Astrocyte (in vitro differentiated cells and primary cell): ENCODE measurements at places on chromosomes 6 and 20. TPM values are rescaled to one million over a fixed set of nuclear protein-coding genes. Genes with fewer than 3 reads are reported as not detected.

Gene RBPJL
- not detected in 2 replicates for total RNA-seq

Gene DHX16
- 29.3 and 30.0 TPM in 2 replicates for total RNA-seq

Gene SNAP25
- 3.9 and 5.2 TPM in 2 replicates for total RNA-seq

Gene RALGAPA2
- total RNA-seq = 6.6 and 7.7 TPM in 2 replicates

Gene ZNF165
- 0.48 and 0.75 TPM in 2 replicates for total RNA-seq

Gene SLC17A9
- 11.6 and 12.4 TPM in 2 replicates for total RNA-seq

Gene TCP11
- not detected in 2 replicates for total RNA-seq

Gene C6orf15
- total RNA-seq = 4.6 and 6.4 TPM in 2 replicates

Gene TUBB2A
- total RNA-seq = 390 and 401 TPM in 2 replicates

Gene CLIC5
- 0.14 and 0.32 TPM in 2 replicates for total RNA-seq

DNA sequence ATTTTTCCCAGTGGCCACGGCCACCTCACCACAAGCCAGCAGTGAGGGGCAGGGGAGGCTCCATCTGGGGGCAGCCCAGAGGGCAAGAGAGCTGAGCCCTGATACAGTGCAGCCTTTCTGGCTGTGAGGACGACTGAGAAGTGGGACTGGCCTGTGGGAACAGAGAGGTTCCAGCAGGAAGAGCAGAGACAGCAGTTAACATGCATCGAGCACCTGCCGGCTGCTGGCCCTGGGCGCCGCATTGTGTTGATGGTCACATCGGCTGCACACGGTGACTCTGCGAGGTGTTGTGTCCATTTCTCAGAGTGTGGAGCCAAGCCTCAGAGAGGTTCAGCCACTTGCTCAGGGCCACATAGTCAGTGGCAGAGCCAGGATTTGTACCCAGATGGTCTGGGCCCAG, 9.8 kb downstream of the FOXS1 start:
- no peak for DNase-seq

- DNase-seq = no peak
These were observed 70.9 kb downstream of the QKI start for GRCh38 chr6:163485388-163485851.

- peak; percentile 96 for DNase-seq
These were observed 31.0 kb upstream of the PCMTD2 start for GRCh38 chr20:64224351-64225170.

GRCh38 chr6:146422789-146423375, 120.8 kb upstream of the RAB32 start:
- no peak for DNase-seq

DNA sequence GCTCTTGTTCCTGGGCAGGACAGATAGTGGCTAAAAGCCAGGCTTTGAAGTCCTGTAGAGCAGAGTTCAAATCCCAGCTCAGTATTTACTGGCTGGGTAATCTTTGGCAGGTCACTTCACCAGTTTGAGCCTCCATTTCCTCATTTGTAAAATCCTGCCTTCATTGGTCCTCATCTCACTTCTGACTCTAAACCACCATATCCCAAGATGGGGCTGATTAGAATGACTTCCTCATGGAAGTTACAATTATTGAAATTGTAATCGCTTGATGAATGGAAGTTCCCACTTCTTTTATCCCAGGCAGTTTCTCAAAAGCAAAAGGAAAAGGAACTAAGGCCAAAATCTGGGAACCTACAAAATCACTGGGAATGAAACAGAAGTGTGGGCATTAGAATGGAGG, 35.9 kb upstream of the B4GALT5 start:
- DNase-seq = no peak

DNA sequence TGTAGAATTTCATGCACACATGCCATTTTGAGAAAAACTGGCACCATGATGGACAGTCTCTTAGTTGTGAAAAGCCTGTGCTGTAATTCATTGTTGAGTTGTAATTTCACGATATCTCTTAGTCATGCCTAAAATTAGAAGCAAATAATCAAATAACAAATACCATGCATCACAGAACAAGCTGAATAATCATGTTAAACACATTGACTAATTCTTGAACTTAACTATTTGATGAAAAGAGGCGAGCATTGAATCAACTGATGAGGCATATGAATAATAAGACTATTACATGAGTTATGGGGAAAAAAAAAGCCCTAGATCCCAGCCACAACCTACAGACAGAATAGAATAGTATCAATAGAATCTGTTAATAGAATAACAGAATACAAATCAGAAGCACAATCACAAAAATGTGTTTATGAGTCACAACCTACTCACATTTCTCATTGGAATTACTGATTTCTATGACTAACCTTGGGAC, 14.2 kb upstream of the RNF217 start:
- peak; percentile 48 for DNase-seq

- DNase-seq = peak; percentile 83
These were observed 76.3 kb downstream of the FARS2 start for GRCh38 chr6:5337573-5337972.

GRCh38 chr6:25578538-25578937, 73.5 kb upstream of the SCGN start:
- DNase-seq = no peak

- peak; percentile 34 for DNase-seq
These were observed 67.9 kb upstream of the CDH4 start for GRCh38 chr20:61184194-61184593.

DNA sequence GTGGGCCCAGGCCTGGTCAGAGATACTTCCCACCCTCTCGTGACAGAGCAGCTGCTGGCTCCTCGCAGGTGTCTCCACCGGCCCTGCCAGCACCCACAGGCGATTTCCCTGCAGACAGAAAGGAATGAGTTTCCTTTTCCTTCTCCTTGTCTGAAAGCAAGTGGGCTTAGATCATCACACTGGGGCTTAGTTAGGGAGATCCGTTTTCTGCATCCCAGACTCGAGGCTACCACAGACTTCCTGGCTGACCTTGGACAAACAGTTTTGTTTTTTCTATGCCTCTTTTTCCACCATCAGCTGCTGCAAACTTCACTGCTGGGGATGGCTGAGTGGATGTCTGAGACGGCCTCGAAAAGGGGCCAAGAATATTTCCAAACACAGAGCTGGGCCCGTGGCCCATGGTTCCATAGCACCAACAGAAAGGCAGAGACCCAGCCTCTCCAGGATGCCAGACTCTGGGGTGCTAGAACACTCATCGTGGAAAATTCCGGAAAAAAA, 86.5 kb downstream of the BANF2 start:
- peak; percentile 75 for DNase-seq

GRCh38 chr20:63885264-63886053, 9.5 kb upstream of the DNAJC5 start:
- DNase-seq = no peak

GRCh38 chr20:7362601-7363000, 577.7 kb downstream of the HAO1 start:
- DNase-seq = no peak

DNA sequence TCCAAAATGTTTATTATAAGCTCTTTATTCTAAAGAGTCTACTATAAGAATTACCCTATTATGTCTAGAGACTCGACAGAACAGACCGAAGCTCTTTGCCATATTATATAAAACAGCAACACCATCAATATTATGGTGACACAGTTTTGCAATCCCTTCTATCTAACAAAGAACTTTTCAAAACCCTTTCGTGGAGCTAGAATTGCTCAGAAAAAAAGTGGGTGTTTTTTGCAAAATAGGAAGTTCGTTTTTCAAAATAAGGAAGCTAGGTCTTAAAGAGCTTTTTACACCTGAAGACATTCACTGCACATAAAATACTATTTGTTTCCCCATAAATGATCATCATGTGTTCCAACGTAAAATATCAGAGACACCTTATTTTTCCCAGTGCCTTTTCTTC, 240.0 kb downstream of the FOXC1 start:
- no peak for DNase-seq

- DNase-seq = no peak
These were observed 441.3 kb downstream of the CDC5L start for GRCh38 chr6:44828780-44829179.

- no peak for DNase-seq
These were observed 399.7 kb downstream of the CBLN4 start for GRCh38 chr20:55605594-55605993.

GRCh38 chr6:118725944-118726343, 74.6 kb upstream of the CEP85L start:
- DNase-seq = no peak

DNA sequence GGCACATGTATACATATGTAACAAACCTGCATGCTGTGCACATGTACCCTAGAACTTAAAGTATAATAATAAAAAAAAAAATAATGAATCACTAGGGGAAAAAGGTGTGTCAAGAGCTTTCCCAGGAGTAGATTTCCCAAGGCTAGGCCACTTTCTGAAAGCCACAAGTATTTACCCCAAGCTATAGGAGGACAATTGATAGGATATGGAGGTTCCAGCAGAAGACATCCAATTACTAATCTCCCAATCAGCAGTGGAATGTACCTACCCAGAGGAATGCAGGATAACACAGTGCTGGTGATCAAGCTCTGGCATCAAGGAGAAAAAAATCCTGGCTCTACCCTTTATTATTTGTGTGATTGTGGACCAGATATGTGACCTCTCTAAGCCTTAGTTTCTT, 562.7 kb downstream of the RFPL4B start:
- peak; percentile 83 for DNase-seq

GRCh38 chr6:34032856-34033255, 113.0 kb downstream of the GRM4 start:
- no peak for DNase-seq

GRCh38 chr20:36344517-36345132, 38.5 kb downstream of the DLGAP4 start:
- DNase-seq = peak; percentile 25

DNA sequence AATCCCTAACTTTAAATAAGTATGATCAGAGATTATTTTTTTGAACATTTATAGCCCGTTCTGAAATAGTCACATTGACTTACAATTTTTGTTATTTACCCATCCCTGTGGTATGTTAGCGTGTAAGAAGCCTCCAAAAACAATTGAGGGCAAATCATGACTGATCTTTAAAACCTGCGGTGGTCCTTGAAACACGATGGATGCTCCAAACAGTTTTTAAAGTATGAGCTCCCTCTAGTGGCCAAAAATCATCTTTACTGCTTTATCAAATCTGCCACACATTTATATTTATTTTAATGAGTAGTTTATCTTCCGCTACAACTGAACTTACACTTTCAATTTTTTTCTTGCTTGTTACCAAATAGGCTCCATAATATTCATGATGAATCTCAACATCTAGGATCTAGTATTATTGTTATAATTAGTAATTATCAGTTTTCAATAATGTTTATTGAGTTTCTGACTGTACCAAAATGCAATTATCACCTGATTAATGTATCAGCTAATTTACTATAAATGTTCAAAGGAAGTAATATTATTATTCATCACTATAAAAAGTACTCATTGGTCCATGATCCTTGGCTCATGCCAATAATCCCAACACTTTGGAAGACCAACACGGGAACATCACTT, 52.2 kb downstream of the MARCKS start:
- DNase-seq = peak; percentile 65

DNA sequence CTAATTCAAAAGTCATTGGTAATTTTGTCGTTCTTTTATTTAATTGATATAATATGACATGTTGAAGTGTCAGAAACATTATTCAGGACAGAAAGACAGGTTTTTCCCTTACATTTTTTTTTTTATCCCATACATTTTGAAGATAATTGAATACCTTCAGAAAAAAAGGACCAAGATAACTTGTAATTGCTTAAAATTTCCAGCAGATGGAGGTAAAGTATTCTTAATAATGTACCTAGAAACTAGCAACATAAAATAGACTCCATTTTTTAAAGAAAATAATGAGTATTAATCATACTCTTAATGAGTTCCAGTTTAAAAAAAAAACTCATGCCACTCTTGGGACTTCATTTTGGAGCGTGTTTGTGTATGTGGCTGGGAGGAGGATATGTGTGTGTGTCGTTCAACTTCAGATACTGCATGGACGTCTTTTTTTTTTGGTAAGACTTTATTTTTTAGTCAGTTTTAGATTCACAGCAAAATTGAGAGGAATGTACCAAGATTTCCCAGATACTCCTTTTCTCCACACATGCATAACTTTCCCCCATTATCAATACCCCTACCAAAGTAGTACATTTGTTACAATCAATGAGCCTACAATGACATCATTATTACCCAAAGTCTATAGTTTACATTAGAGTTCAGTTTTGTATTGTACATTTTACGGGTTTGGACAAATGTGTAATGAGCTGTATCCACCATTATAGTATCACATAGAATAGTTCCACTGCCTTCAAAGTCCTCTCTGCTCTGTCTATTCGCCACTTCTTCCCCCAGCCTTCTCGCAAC, 79.4 kb downstream of the ROS1 start:
- peak; percentile 15 for DNase-seq

DNA sequence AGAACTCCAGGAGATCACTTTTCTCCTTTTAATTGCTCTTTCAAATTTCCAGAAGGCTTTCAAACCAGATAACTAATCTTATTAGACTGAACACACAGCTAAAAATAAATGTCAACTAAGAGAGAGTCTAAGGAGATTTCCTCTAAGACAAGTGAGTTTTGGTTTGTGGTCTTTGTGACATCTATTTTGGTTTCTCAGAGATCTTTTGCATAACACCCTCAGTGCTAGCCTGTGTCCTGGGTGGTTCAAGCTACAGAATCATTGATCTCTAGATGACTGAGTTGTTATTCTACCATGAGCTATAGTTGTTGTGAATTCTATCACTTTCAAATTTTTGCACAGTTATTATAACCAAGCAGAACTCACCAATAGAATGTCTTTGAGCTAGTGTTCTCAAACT, 49.1 kb upstream of the PLCB4 start:
- DNase-seq = no peak

DNA sequence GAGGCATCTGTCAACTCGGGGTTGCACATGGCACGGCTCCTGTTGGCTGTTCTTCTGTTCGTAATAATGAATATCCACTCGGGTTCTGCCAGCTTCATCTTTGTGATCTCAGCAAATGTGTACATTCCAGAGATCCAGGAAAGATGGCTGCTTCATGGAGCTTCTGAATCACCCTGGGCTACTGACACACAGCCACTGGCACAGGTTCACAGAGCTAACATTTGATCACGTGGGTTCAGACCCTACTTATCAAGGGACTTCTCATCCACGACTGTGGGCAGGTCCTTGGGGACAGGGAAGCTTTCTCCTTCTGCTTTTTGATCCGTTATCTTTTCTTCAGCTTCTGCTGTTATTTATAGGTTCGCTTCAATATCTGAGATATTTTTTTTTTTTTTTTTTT, 18.1 kb downstream of the PPP1R3G start:
- DNase-seq = peak; percentile 36

GRCh38 chr6:37897321-37897720, 77.8 kb downstream of the ZFAND3 start:
- DNase-seq = peak; percentile 85

- DNase-seq = no peak
These were observed 10.4 kb upstream of the GCNT2 start for GRCh38 chr6:10510592-10511367.
